ENCODE measurements at places on chromosomes 1 and 21.
A peak's percentile ranks its signal among the peaks of the same experiment; 100 is the strongest.

- peak; percentile 94 for DNase-seq
Measured at GRCh38 chr21:31911138-31911907, 38.5 kb downstream of the HUNK start.

DNA sequence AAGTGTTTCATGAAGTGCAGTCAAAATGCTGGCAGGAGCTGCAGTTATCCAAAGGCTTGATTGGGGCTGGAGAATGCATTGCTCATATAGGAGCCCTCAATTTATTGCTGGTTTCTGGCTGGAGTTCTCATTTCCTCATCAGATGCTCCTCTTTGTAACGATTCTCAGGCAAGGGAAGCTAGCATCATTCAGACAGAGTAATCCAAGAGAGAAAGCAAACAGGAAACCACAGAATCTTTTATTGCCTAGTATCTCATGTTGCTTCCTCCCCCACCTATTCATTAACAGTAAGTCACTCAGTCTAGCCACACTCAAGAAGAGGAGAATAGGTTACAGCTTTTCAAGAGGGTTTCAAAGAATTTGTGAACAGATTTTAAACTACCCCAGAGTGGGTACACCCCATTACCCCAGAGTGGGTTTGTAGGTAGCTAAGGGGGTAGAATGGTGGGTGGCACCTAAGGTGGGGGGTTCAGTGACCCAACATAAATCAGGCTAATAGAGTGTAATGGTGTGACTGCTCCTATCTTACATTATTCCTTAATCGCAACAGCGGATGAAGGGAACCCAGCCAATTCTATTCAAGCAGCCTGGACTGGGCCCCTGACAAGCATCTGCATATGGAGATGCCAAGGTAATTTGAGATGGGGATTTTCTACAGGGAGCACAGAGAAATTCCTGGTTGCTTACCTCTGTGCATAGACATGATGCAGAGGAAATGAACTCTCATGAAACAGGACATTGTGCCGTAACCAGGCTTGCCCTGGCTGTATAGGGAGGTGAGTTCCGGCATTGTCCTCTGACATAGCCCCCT lies 67.1 kb downstream of the KCNJ15 start:
- peak; percentile 82 for DNase-seq

- no peak for DNase-seq
Measured at GRCh38 chr1:186440584-186440983, 20.3 kb downstream of the PDC start.

DNA sequence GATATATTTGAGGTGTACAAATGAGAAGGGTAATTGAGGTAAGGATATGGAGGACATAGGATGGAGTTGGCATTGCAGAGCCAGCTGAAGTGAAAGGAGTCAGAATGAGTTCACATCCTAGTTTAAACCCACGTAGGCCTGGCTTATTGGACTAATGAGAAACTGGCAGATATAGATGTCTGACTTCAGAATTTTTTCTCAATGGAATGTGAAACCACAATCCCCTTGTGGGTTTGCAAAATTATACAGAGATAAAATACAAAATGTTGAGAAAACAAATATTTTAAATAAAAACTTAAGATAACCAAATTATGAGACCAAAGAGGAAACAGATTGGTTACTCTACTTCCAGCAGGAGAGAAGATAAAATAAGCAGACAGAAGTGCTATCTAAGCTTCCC lies 277.4 kb upstream of the LRRC7 start:
- no peak for DNase-seq

DNA sequence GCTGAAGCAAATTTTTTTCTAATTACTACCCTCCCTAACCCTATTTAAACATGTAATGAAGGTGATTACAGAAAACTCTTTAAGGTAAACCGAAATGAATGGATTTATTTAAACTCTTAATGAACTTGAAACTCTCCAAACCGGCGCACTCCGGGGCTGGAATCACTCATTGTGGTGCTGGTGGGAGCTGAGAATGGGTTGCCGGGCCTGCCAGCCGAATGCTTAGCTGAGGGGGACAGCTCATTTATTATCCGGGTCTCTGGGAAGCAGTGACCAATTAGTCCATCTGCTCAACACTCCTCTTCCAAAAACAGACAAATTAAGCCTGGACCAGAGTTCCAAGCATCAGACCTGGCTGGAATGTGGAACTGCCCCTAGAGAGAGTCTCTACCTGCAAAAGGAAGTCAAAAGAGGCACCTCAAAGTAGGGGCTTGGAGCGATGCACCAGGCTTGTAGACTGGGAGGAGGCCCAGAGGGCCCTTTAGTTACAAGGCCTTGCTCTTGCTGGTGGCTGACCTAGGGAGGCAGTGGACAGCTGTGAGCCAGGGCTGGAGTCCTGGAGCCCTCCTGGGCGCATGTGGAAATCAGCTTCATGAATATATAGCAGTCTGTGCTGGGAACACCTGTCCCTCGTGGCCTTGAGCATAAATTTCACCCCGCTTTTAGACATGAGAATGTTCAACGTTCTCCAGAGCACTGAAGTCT lies 320.7 kb downstream of the AJAP1 start:
- no peak for DNase-seq

DNA sequence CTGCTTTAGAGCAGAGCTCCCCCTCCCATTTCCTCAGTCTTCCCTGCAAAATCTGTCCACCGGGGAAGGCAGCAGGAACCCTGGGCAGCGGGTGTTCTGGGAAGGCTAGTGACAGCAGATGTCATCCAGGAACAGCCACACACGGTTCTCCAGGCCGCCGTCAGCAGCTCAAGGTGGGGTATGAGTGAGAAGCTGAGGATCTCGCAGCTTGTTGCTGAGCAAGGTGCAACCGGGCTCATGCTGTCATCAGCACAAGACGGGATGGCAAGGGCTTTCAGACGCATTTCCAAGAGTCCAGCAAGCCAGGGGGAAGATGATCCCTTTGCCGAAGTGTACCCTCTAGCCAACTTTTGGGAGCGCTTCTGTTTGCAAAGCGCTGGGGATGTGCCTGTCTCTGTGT lies 23.0 kb upstream of the SPSB1 start:
- no peak for DNase-seq

GRCh38 chr1:27592931-27593677 lies 10.8 kb downstream of the AHDC1 start:
- DNase-seq, result no peak

DNA sequence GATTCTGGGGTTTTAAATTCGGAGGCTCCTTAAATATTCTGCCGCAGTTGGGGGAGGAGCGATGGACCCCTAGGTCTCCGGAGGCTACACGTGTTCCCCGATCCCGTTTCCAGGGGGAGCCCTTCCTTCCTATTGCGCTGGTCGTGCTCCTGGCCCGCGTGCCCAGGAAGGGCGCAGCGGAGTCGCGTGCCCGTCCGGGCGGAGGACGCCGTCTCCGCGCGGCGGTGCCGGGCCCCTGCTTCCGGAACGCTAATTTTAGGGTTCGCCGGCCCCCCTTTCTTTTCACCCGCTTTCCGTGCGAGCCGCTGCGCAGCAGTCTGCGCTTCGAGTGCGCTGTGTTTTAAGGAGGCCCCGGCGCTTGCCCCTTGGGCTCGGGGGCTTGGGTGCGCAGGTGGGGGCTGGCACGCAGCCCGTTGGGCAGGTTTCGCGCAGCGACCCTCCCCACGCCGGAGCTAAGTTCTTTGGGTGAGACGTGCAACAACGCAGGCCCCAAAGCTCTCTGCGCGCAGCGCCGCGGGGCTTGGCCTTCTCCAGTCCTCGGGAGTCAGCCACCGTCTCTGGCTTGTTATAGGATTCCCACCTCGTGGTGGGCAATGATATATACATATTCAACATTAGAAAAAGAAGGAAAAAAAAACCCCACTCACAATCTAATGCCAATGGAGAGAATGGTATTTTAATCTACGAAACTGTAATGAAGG lies 43.5 kb upstream of the DNAJC6 start:
- DNase-seq, result peak; percentile 67

GRCh38 chr1:145962157-145963102 lies 1.9 kb downstream of the ANKRD34A start:
- DNase-seq, result peak; percentile 76

DNA sequence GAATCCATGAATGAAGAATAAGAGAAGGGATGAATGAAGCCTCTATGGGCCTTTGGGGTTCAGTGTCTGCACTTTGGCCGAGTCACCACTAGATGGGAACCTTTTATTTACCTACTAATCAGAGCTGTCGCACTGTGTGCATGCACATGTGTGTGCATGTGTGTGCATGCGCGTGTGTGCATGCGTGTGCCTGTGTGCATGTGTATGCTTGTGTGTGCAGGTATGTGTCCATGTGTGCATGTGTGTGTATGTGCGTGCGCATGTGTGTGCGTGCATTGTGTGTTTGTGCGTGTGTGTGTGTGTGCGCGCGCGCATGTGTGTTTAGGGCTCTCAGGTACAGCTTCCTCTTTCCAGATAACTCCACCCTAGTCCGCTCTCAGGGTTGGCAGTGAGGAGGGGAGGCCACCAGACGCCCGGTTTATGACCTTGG lies 20.4 kb upstream of the UBXN10 start:
- DNase-seq, result no peak

DNA sequence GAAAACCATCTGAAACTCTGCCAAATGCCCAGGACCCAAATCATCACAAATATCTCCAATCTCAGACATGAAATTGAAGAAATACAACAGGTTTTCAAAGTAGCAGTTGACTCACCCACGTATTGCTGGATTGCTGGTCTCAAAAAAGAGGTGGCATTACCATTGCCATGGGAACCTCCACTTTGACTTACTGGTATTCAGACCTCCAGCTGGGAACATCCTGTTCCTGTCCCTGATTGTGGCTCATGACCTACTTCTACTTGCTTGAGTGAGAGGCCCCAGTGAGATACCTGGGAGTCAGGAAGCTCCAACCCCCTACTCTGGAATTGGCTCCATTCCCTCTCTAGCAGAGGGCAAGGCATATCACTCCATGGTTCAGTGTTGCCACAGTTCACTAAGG lies 64.6 kb downstream of the NMNAT2 start:
- no peak for DNase-seq

DNA sequence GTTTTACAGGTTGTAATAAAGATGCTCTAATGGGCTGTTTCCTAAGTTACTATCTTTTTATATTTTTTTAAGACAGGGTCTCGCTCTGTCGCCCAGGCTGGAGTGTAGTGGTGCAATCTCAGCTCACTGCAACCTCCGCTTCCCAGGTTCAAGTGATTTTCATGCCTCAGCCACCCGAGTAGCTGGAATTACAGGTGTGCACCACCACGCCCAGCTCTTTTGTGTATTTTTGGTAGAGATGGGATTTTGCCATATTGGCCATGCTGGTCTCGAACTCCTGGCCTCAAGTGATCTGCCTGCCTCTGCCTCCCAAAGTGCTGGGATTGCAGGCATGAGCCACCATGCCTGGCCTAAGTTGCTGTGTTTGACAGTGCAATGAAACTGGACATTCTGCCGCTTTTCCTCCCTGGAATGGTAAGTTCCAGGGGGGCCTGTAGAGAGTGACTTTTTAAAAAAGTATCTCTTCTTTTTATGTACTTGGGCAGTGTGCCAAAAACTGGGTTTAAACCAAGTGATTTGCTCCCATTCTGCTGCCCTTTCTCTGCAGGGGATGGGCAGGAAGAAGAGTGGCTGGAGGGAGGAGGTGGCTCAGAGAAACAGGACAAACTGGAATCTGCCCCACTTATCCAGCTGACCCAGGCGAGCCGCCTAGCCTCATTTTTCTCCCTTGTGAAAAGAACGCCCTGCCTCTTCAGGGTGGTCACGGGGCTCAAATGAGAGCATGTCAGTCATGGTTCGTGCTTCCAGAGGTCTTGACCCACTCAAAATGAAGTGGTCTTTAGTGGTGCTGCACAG lies 2.3 kb downstream of the SLC37A1 start:
- no peak for DNase-seq

DNA sequence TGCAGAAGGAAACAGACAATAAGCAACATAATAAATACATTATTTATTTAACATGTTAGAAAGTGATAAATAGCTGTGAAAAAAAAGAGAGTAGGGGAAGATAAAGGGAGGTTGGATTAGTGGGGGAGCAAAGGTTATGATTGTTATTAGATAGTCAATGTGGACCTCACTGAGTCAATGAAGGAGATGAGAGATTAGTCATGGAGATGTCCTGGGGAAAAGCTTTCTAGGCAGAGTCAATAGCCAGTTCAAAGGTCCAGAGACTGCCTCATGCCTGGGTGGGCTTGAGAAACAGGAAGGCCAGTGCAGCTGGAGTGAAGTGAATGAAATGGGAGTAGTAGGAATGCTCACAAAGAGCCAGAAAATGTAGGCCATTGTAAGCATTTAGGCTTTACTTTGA lies 187.1 kb upstream of the CACYBP start:
- DNase-seq, result no peak

GRCh38 chr1:116934586-116935207 lies 25.0 kb downstream of the PTGFRN start:
- no peak for DNase-seq
